CD4-positive, alpha-beta T cell treated with Interleukin-12 subunit alpha and Interleukin-12 subunit beta, for 1 hour (primary cell): ENCODE measurements at places on chromosomes 11 and 22.
A peak's percentile ranks its signal among the peaks of the same experiment; 100 is the strongest.

- no peak for DNase-seq
Observed at GRCh38 chr11:112225753-112226061, 521 bp upstream of the PTS start.

DNA sequence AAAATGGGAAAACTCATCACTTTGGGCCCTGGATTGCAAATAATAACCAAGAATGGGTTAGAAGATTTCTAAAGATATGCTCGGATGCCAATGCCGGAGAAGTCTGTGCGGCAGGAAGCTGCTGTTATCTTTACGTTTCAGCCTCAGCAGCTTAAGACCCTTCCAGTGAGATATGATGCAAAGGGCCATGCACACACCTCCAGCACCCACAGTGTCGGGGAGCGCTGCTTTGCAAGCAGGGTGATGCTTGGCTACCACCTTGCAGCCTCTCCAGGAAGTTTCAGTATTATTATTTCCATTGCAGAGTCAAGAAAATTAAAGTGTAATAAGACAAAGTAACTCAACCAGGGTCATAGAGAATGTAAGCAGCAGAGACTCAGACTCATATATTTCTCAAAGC is 37.3 kb downstream of the LARGE1 start:
- DNase-seq = no peak

GRCh38 chr11:1825039-1825740 is 9.6 kb upstream of the SYT8 start:
- DNase-seq = no peak

DNA sequence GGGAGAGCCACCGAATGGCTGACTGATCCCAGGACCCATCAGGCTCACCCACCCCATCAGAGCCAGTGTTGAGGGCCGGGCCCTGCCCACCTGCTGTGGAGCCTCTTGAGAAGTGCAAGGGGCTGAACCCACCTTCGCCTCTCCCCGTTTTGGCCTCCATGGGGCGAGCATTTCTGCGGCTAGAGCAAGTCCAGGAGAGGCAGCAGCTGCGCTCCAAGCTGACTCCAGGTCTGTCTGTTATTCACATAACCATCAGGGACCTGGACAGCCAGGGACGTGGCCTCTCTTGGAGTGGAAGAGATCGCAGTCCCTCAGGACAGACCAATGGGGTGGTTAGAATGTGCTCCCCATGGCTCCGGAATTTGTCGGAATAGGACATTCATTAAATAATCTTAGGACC is 231.8 kb downstream of the TBC1D22A start:
- no peak for DNase-seq

DNA sequence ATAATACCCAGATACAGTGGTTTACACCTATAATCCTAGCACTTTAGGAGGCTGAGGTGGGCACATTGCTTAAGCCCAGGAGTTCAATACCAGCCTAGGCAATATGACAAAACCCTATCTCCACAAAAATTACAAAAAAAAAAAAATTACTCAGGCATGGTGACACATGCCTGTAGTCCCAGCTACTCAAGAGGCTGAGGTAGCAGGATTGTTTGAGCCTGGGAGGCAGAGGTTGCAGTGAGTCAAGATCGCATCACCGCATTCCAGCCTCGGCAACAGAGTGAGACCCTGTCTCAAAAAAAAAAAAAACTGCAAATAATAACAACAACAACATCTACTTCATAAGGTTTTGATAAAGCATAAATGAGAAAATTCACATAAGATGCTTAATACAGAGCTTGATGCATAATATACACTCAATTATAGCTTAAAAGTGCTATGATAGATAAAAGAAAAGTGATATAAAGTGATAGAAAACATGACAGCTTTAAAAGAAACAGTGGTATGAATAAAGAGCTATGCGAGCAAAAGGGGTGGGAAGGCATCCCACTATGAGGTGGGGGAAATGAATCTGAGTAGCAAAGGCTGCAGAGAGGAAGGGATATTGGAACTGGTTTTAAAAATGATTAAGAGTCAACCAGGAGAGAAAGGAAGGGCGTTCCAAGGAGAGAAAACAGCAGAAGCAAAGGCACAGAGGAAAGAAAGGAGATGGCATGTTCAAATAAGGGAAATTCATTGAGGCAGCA is 197.6 kb downstream of the KIF18A start:
- no peak for DNase-seq

DNA sequence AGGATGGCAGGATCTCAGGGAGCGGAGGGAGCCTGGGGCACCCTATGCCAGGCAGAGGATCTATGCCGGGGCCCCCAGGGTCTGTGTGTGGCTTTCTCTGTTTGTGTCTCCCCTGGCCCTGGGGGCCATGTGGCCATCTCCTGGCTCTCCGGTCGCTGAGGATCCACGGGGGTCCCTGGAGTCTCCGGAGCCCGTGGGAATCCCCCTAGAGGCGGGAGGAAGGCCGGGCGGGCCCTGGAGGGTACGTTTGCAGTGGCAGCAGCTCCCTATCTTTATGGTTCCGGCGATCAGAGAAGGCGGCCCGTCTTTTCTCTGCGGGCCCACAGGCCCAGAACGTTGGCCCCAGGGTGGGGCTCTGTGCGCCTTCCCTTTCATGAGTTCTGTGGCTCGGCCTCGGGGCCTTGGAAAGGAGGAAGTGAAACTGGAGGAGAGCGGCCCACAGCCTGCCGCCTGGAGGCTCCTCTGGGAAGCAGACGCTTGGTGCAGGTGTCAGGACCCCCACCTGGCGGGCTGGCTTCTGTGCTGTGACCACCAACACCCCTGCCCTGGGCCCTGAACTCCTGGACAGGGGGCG is 82.1 kb downstream of the KCNQ1 start:
- DNase-seq = peak; percentile 28

- DNase-seq = no peak
Observed at GRCh38 chr22:24145446-24146193, 35.7 kb upstream of the SUSD2 start.
